ENCODE measurements at places on chromosomes 12 and 14. TPM values are rescaled to one million over a fixed set of nuclear protein-coding genes. Genes with fewer than 3 reads are reported as not detected.
A peak's percentile ranks its signal among the peaks of the same experiment; 100 is the strongest.

DNA sequence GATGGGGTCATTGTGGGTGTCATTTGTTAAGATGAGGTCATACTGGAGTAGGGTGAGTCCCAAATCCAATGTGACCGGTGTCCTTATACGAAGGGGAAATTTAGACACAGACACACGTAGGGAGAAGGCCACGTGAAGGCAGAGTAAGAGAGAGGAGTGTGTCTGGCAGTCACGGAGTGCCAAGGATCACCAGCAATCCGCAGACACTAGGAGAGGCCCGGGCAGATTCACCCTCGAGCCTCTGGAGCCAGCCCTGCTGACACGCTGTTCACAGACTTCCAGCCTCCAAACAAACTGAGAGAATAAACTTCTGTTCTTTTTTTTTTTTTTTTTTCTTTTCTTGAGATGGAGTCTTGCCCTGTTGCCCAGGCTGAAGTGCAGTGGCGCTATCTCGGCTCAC, 24.9 kb downstream of the BRI3BP start:
- no peaks in the 10 kb centered on the region for H3K4me1 ChIP-seq
- H3K4me3 ChIP-seq, result no peak overlapping the region
- no peak overlapping the region for H3K27ac ChIP-seq
- no peak for DNase-seq

DNA sequence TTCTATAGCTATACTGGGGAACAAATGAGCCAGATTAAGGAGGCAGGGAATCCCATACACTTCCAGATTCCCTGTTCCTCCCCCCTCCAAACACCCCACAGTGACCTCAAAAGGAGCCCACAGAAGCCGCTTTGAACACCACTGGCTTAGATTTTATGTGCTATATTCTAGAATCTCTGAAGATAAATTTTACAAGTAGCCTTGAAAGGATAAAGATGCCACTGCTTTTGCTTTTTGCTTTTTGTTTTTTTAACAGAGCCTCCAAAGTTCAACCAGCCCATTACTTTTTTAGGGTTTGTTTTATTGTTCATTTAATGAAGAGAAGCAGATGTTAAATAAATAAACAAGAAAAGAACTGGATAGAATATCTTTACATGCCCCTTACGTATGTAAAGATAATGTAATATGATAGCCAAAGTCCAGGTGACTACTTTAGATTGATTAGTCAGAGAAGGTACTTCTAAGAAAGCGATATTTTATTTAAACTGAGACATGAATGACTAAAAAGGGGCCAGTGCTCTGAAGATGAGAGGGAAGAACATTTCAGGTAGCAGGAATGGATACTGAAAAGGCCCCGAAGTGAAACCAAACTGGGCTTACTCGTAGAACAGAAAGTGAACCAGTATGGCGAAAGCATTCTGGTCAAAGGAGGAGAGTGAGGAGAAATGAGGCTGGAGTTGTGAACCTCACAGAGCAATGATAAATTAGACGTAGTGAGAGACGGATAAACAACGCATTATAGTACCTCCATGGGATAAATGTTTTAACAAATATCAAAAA, 44.6 kb downstream of the DUSP6 start:
- no peak overlapping the region for H3K27ac ChIP-seq
- H3K27me3 ChIP-seq, result no peaks in the 10 kb centered on the region
- H3K36me3 ChIP-seq, result no peaks in the 10 kb centered on the region
- H3K4me1 ChIP-seq, result no peaks in the 10 kb centered on the region
- no peak for DNase-seq

GRCh38 chr12:43882578-43883178, 46.8 kb downstream of the TMEM117 start:
- H3K4me1 ChIP-seq, result no peaks in the 10 kb centered on the region
- no peaks in the 10 kb centered on the region for H3K36me3 ChIP-seq
- no peaks in the 10 kb centered on the region for H3K27me3 ChIP-seq
- DNase-seq, result peak; percentile 65
- no peak overlapping the region for H3K27ac ChIP-seq
- no peak overlapping the region for H3K4me3 ChIP-seq

- H3K4me3 ChIP-seq, result peak overlapping the region; percentile 71
- H3K27ac ChIP-seq, result peak overlapping the region; percentile 98
- DNase-seq, result no peak
- peaks cover 41% of the 10 kb centered on the region for H3K4me1 ChIP-seq
- peaks cover 28% of the 10 kb centered on the region for H3K36me3 ChIP-seq
- H3K27me3 ChIP-seq, result no peaks in the 10 kb centered on the region
Observed at GRCh38 chr12:108690542-108691174, 40.7 kb downstream of the CORO1C start.

DNA sequence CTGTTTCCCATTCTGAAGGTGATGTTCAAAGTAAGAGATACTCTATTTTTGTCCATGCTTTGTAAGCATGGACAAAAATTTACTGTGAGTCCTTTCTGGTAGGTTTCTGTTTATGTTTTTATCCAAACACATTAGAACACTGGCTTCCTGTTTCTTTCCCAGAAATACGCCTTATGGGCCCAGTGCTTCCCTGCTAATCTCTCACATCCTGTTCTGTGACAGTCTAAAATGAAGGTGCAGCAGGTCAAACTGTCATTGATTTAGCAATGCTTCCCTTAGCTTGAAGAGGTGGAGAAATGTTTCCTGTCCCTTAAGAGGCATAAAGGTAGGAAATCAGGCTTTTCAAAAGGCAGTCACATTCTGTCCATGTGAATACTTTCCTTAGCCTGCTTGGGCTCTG, 305.6 kb downstream of the RPS29 start:
- no peak overlapping the region for H3K27ac ChIP-seq
- no peak overlapping the region for H3K4me3 ChIP-seq
- no peak for DNase-seq
- H3K27me3 ChIP-seq, result peaks cover 11% of the 10 kb centered on the region
- H3K4me1 ChIP-seq, result no peaks in the 10 kb centered on the region
- H3K36me3 ChIP-seq, result no peaks in the 10 kb centered on the region

- no peaks in the 10 kb centered on the region for H3K27me3 ChIP-seq
- no peak for DNase-seq
- H3K36me3 ChIP-seq, result no peaks in the 10 kb centered on the region
Observed at GRCh38 chr14:69606258-69607184, 4.9 kb upstream of the SUSD6 start.

- H3K27ac ChIP-seq, result no peak overlapping the region
- peak; percentile 57 for DNase-seq
- H3K36me3 ChIP-seq, result no peaks in the 10 kb centered on the region
- peaks cover 80% of the 10 kb centered on the region for H3K27me3 ChIP-seq
- no peak overlapping the region for H3K4me3 ChIP-seq
- H3K4me1 ChIP-seq, result no peaks in the 10 kb centered on the region
Observed at GRCh38 chr12:91053951-91054715, 3.7 kb downstream of the KERA start.

- no peaks in the 10 kb centered on the region for H3K36me3 ChIP-seq
- no peak for DNase-seq
- H3K27me3 ChIP-seq, result peaks cover 25% of the 10 kb centered on the region
- H3K27ac ChIP-seq, result no peak overlapping the region
- H3K4me3 ChIP-seq, result no peak overlapping the region
Observed at GRCh38 chr14:27392153-27392552, 794.3 kb upstream of the NOVA1 start.

DNA sequence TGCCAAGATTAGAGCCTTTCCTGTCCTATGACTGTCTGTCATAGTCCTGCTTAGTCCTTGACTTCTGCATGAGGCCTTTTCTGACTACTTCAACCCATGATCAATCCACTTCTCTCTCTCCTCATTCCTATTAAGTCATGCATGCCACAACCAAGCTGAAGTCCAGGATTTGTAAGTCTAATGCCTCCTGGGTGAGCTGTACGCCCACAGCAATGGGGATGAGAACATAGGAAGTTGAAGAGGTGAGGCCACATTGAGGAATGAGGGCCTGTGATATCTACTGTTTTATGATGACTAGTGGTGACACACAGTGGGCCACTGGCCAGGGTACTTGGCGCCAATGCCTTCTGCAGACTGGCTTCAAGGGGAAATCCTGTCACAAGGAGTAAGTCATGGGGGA, 994.1 kb upstream of the TMEM132C start:
- H3K36me3 ChIP-seq, result no peaks in the 10 kb centered on the region
- no peak overlapping the region for H3K27ac ChIP-seq
- no peaks in the 10 kb centered on the region for H3K27me3 ChIP-seq

GRCh38 chr14:58912287-58912686, 274.5 kb downstream of the DACT1 start:
- H3K4me3 ChIP-seq, result no peak overlapping the region
- DNase-seq, result no peak
- H3K27me3 ChIP-seq, result peaks cover 8% of the 10 kb centered on the region
- no peak overlapping the region for H3K27ac ChIP-seq
- H3K4me1 ChIP-seq, result no peaks in the 10 kb centered on the region

PHLDA1 gene
- total RNA-seq, result 183 TPM

ACTR10 gene
- 55.1 TPM for total RNA-seq

NGB gene
- not detected for total RNA-seq

RAD9B gene
- 1.0 TPM for total RNA-seq

NPFF gene
- not detected for total RNA-seq

SERPINA10 gene
- not detected for total RNA-seq

SLC38A4 gene
- total RNA-seq, result not detected

EPYC gene
- not detected for total RNA-seq

KLHDC1 gene
- 0.52 TPM for total RNA-seq

RERGL gene
- not detected for total RNA-seq

GPR162 gene
- total RNA-seq, result not detected
